Esophagus squamous epithelium (tissue), 5 donors: ENCODE measurements at places on chromosomes 3 and 15.

DNA sequence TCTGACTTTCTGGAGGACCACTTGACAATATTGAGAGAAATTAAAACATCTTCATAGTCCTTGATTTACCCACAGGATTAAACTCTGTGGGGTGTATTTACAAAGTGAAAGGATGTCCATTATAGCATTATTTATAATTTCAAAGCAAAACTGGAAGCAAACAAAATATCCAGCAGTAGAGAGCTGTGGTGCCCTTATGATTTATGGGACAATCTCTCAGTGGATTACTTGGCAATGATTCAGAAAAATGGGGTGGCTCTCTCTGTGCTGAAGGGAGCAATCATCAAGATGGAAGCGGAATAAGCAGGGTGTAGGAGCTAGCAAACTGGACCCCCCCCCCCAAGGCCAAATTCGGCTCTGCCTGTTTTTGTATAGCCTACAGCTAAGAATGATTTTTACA, 9.0 kb downstream of the PPCDC start:
- H3K27me3 ChIP-seq, result no peaks in the 10 kb centered on the region
- H3K4me3 ChIP-seq, result no peak overlapping the region
- DNase-seq, result no peak
- peaks cover 85% of the 10 kb centered on the region for H3K4me1 ChIP-seq
- H3K27ac ChIP-seq, result peak overlapping the region; percentile 55

DNA sequence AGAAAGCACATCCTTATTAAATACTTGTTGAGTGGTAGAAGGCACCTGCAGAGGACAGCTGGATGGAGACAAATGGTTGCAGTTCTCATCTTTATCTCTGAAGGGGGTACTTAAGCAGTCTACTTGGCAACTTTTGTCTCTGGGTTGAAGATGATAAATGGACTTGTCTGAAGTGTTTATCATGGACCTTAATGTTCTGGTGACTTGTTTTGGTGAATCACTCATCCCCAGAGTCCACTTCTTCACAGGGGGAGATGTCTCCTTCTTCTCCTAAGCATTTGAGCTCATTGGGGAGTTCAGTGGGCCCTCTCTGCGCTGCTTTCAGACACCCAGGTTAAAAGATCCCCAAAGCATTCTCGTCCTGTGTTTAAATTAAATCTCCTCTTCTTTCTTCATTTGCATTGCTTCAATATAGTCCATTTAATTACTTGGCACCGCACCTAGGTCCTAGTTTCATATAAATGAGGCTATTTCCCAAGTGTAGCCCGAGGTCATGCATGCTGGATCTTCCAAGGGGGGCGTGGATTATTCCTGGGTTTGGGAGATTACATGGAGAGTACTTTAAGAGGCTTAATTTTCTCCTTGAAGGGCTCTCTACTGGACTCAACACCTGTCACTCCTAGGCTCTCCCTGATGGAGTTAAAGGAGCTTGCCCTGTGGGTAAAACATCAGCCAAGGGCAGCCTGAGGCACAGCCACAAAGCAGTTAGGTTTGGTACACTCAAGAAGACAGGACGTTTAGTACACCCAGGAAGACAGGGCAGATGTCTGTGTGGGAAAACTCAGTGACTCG, 239.3 kb upstream of the C2CD4B start:
- no peak overlapping the region for H3K4me3 ChIP-seq
- DNase-seq, result no peak
- peaks cover 6% of the 10 kb centered on the region for H3K4me1 ChIP-seq
- no peaks in the 10 kb centered on the region for H3K36me3 ChIP-seq
- H3K27ac ChIP-seq, result no peak overlapping the region

- H3K27me3 ChIP-seq, result no peaks in the 10 kb centered on the region
- H3K4me3 ChIP-seq, result no peak overlapping the region
- peaks cover 51% of the 10 kb centered on the region for H3K4me1 ChIP-seq
- H3K36me3 ChIP-seq, result no peaks in the 10 kb centered on the region
- H3K27ac ChIP-seq, result no peak overlapping the region
- DNase-seq, result no peak
Measured at GRCh38 chr3:194278186-194278845, 72.8 kb downstream of the CPN2 start.

DNA sequence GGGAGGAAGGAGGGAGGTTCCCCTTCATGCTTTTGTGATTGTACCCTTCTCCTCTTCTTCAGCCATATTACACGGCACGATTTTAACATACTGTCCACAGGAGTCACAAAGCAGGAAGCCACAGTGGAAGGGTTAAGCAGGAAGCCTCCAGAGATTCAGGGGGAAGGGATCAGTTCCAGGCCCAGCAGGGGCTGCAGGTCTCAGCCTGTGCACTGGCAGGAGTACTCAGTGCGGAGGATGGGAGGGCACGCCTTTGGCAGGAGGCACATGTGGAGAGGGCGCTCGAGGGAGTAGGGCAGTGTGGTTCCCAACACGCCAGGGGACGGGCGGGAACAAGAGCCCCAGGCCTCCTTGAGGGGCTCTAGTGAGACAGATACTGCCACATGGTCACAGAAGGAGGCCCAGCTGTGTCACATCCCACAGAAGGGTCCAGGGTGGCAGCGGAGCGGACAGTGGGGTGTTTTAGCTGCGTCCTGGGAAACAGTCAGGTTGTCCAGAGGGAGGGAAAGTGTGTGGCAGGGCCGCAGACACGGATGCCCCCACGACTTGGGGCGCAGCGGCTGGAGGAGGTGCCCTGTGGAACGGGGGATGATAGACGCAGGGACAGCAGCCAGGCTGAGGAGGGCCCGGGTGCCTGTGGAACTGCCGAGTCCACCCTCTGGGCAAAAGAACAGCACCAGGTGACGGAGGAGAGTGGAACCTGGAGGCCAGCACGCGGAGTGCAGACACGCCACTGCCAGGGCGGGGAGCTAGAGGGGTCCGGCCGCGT, 77.5 kb downstream of the CHSY1 start:
- H3K4me1 ChIP-seq, result peaks cover 31% of the 10 kb centered on the region
- H3K4me3 ChIP-seq, result no peak overlapping the region
- H3K36me3 ChIP-seq, result no peaks in the 10 kb centered on the region
- H3K27me3 ChIP-seq, result no peaks in the 10 kb centered on the region
- DNase-seq, result no peak
- peak overlapping the region; percentile 65 for H3K27ac ChIP-seq

- H3K4me3 ChIP-seq, result no peak overlapping the region
- H3K36me3 ChIP-seq, result peaks cover 86% of the 10 kb centered on the region
- DNase-seq, result no peak
- H3K4me1 ChIP-seq, result no peaks in the 10 kb centered on the region
- no peaks in the 10 kb centered on the region for H3K27me3 ChIP-seq
Measured at GRCh38 chr15:72562386-72562785, 88.3 kb downstream of the ARIH1 start.

DNA sequence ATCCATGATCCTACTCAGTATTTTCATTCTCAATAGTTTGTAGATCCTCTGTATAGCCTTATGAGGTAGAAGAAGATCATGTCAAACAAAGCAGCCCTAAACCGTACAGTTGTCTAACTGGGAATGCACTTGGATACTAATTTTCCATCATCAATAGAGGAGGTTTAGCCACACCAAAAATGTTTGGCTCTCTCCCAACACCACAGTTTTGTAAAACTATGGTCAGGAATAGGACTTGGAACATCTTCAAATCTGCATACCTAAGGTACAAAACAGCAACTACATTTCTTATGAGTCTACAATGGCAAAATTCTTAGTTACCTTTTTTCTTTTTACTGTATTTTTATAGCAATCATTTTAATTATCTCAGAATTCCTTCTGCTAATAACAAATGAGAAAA, 1001.6 kb downstream of the ROBO2 start:
- H3K36me3 ChIP-seq, result no peaks in the 10 kb centered on the region
- H3K4me3 ChIP-seq, result no peak overlapping the region
- DNase-seq, result no peak
- H3K27me3 ChIP-seq, result no peaks in the 10 kb centered on the region
- H3K27ac ChIP-seq, result no peak overlapping the region

GRCh38 chr3:122627301-122627700, 49.9 kb downstream of the PARP15 start:
- H3K27ac ChIP-seq, result no peak overlapping the region
- DNase-seq, result no peak
- no peaks in the 10 kb centered on the region for H3K27me3 ChIP-seq
- H3K4me3 ChIP-seq, result no peak overlapping the region
- H3K4me1 ChIP-seq, result no peaks in the 10 kb centered on the region

GRCh38 chr3:178455226-178455625, 81.0 kb upstream of the KCNMB2 start:
- H3K27me3 ChIP-seq, result no peaks in the 10 kb centered on the region
- no peak overlapping the region for H3K27ac ChIP-seq
- no peaks in the 10 kb centered on the region for H3K36me3 ChIP-seq
- peaks cover 13% of the 10 kb centered on the region for H3K4me1 ChIP-seq
- DNase-seq, result no peak

DNA sequence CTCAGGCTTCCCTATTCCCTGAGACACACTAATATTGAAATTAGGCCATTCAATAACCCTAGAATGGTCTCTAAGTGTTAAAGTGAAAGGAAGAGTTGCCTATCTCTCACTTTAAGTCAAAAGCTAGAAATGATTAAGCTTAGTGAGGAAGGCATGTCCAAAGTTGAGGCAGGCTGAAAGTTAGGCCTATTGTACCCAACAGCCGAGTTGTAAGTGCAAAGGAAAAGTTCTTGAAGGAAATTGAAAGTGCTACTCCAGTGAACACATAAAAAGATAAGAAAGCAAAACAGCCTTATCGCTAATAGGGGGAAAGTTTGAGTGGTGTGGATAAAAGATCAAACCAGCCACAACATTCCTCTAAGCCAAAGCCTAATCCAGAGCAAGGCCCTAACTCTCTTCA, 117.9 kb upstream of the SPATA12 start:
- H3K4me1 ChIP-seq, result no peaks in the 10 kb centered on the region
- no peak overlapping the region for H3K27ac ChIP-seq
- no peaks in the 10 kb centered on the region for H3K36me3 ChIP-seq
- no peak overlapping the region for H3K4me3 ChIP-seq
- no peak for DNase-seq

DNA sequence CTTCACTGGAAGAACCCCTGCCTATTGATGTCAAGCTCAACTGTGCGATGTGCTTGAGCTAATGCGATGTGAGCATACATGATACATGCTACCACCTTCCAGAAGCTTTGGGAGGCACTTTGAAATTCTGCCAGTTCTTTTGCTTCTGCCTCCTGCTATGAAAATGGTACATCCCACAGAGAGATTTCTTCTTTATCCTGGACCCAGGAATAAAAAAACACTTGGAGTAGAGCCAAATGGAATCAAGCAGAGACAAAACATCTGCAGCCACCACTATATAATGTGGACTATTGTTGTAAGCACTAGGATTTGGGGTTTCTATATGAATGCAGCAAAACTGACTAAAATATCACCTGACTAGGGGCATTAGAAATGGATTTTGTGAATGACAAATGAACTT, 119.9 kb upstream of the GAP43 start:
- no peak overlapping the region for H3K27ac ChIP-seq
- no peaks in the 10 kb centered on the region for H3K27me3 ChIP-seq
- H3K36me3 ChIP-seq, result no peaks in the 10 kb centered on the region
- H3K4me1 ChIP-seq, result no peaks in the 10 kb centered on the region
- DNase-seq, result no peak
- no peak overlapping the region for H3K4me3 ChIP-seq
